ENCODE measurements at places on chromosomes 2 and 18.

DNA sequence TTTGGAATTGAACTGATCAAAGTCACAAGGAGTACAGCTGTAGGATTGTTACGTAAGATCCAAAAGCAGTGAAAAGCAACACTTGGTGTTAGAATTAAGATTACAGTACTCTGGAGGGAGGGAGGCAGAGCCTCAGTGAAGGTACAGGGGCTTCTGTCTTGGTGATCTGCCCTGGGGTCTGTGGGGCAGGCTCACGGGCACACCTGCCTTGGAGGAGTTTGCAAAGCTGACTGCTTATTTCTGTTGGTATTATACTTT lies 114.9 kb downstream of the NCK2 start:
- no peak for DNase-seq

GRCh38 chr2:99840831-99841230 lies 301.6 kb downstream of the AFF3 start:
- no peak for DNase-seq

DNA sequence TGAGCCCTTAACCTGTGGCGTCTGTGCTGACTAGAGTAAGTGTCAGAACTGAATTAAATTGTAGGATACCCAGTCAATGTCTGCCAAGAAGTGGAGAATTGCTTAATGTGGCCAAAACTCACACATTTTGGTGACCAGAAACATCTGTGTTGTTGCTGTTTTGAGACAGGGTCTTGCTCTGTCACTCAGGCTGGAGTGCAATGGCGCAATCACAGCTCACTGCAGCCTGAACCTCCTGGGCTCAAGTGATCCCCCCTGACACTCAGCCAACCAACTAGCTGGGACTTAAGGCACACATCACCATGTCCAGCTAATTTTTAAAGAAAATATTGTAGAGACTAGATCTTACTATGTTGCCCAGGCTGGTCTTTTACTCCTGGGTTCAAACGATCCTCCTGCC lies 34.4 kb upstream of the RTN4 start:
- DNase-seq, result no peak

DNA sequence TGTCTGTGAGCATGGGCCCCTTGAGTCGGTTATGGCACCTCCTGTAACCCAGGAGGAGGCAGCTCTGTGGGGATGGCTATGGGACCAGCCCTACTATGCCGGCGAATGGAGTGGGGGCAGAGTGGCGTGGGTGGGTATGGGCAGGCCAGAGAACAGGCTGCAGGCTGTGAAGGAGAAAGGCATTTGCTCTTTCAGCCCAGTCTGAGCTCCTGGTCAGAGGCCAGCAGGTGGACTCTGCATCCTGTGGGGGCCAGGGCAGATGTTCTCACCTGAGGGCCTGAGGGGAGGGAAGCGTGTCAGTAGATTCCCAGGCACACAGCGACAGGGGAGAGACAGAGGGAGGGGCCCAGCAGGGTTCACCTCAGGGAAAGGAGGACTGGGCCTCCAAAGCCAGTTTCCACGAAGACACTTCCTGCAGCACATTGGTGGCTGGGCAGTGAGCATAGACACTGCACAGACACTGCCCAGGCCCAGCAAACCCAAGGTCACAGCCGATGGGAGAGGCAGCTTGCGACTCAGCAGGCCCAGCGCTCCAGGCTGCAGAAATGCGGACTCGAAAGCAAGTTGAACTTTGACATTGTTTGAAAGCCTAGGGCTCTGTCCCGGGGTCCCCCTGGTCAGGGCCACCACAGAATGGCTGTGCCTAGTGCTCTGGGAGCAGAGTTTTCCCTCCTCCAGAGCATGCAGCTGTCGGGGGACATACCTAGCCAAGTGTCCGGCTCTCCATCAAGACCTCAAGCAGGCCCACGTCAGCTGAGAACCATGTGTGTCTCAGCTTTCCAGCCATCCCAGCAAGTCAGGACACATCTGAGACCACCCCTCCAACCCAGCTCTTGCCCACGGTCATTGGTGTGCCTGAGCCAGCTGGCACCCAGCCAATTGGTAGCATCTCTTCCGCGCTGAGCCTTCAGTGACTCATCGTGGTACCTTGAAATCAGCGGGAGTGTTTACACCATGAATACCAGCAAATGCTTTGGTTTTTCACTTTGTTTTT lies 53.8 kb downstream of the TGOLN2 start:
- DNase-seq, result peak; percentile 77

GRCh38 chr2:148721520-148721931 lies 77.0 kb downstream of the EPC2 start:
- DNase-seq, result peak; percentile 6

DNA sequence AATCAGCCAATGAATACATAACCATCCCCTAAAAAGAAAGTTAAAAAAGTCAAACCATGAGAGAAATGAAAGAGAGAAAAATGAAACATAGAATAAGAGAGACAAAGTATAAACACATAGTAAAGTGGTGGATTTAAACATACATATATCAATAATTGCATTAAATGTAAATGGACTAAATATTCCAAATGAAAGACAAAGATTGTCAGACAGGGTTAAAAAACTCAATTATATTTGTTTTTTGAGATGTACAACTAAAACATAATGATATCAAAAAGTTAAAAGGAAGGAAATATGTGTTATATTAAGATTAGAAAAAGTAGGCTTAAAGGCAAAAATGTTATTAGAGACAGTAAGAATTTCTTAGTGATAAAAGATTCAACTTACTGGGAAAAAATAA lies 83.8 kb upstream of the CELF4 start:
- DNase-seq, result no peak

GRCh38 chr18:47990981-47991380 lies 60.5 kb upstream of the SMAD2 start:
- DNase-seq, result no peak

DNA sequence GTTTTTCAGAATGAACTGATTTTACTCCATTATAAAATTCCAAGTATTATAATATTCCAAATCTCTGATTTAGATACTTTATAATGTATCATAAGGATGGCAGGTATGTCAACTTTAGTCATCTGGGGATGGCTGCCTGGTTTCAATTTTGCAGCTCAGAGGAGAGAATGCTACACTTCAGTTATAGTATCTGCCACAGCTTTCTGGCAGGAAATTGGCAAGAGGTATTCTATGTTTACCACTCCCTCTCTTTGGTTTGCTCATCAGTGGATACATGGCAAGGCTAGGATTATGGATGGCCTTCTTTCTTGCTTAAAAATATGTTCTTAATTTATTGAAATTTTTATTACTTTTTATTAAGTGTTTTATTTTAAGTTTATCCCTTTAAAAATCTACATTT lies 67.0 kb upstream of the TNFRSF11A start:
- DNase-seq, result no peak

GRCh38 chr2:62794791-62795190 lies 89.3 kb downstream of the EHBP1 start:
- peak; percentile 42 for DNase-seq

GRCh38 chr2:173680574-173680973 lies 284.6 kb downstream of the SP3 start:
- DNase-seq, result no peak

DNA sequence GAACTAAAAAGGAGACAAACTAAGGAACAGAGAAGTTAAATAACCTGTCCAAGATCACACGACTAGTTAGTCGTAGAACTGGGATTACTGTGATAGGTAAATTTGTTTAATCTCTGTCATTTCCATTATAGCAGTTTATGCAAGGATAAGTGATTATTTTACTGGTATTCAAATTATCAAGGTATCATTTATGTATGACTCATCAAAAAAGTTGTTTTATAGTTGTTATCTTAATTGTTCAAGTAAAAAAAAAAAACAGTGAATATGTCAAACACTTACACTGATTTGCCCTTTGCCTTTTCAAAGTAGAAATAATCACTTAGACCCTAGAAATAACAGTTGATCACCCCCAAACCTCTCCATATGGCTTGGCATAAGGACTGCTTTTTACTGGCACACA lies 173.6 kb downstream of the RIT2 start:
- no peak for DNase-seq

GRCh38 chr2:187853381-187853791 lies 299.2 kb upstream of the TFPI start:
- no peak for DNase-seq

GRCh38 chr2:230011617-230012016 lies 57.1 kb downstream of the SLC16A14 start:
- peak; percentile 46 for DNase-seq

GRCh38 chr2:85704800-85705679 lies 10.9 kb downstream of the GNLY start:
- no peak for DNase-seq

DNA sequence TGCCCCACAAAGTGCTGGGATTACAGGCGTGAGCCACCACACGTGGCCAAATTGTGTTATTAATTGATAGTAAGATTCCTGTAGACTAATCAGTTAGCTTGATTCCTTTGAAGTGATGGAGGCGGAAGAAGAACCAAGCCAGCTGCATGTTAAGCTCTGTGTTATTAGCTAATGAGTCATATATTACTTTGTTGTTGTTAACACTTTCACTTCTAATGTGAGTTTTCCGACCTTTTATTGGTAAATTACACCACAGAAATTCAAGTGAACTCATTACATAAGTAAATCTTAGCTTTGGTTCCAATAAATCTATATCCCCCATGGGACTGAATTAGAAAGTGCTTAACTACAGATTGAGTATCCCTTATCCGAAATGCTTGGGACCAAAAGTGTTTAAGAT lies 20.3 kb downstream of the CHMP1B start:
- DNase-seq, result no peak

- DNase-seq, result no peak
Measured at GRCh38 chr2:234198976-234199375, 148.5 kb downstream of the SPP2 start.

DNA sequence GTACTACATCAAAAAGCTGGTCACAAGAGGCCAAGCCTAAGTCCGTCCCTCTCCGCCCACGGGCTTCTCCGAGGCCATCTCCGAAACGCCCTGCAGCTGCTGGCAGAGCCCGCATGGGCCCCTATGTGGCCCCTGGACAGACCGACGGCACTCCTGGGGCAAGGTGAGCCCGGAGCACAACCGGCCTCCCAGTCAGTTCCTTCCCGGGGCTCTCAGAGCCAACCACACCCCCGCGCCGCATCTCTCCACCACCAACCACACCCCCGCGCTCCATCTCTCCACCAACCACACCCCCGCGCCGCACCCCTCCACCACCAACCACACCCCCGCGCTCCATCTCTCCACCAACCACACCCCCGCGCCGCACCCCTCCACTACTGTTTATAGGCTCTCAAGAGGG lies 93.5 kb downstream of the ZNF516 start:
- no peak for DNase-seq

DNA sequence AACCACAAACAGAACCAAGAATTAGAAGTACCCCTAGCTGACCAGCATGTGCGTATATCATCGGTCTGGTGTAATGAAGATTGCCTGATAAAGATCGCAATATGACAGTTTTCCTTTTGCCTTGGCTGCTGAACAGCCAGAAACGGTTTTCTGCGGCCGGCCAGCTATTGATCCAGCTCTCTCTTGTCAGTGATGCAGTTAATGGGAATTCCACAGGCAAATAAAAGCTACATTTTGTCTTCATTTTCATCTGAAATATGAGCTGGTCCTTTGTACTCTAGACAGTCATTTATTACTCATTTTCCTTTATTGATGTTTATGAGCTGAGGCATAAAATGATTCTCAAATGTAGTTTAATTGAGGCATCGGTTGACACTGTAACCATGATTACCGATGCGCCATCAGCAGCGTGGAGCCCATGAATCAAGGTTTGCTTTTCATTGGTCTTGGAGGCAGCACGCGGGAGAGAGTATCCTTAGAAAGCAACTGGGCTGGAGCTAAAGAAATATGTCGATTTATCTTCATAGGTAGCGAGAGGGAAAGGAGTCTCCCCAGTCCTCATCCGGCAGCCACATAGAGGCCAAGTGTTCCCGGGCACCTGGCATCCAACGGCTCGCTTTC lies 535.2 kb downstream of the GALR1 start:
- no peak for DNase-seq

- DNase-seq, result no peak
Measured at GRCh38 chr2:96489663-96490062, 15.5 kb downstream of the NEURL3 start.

DNA sequence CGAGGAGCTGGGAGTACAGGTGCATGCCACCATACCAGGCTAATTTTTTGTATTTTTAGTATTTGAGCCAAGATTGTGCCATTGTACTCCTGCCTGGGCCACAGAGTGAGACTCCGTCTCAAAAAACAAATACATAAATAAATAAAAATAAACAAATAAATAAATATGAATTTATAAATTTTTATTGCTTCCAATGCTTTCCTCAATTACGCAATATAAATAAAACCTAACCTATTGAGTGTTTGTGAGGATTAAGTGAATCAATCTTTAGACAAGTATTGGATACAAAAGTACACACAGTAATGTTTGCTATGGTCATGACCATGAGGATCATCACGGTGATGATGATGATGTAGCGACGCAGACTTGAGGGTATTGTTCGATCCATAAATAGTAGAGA lies 257.4 kb downstream of the ASXL3 start:
- no peak for DNase-seq

GRCh38 chr2:233565685-233566140 lies 869 bp downstream of the USP40 start:
- no peak for DNase-seq

GRCh38 chr18:22971038-22971437 lies 37.9 kb downstream of the RBBP8 start:
- no peak for DNase-seq

GRCh38 chr2:26526589-26526988 lies 48.7 kb upstream of the OTOF start:
- no peak for DNase-seq

DNA sequence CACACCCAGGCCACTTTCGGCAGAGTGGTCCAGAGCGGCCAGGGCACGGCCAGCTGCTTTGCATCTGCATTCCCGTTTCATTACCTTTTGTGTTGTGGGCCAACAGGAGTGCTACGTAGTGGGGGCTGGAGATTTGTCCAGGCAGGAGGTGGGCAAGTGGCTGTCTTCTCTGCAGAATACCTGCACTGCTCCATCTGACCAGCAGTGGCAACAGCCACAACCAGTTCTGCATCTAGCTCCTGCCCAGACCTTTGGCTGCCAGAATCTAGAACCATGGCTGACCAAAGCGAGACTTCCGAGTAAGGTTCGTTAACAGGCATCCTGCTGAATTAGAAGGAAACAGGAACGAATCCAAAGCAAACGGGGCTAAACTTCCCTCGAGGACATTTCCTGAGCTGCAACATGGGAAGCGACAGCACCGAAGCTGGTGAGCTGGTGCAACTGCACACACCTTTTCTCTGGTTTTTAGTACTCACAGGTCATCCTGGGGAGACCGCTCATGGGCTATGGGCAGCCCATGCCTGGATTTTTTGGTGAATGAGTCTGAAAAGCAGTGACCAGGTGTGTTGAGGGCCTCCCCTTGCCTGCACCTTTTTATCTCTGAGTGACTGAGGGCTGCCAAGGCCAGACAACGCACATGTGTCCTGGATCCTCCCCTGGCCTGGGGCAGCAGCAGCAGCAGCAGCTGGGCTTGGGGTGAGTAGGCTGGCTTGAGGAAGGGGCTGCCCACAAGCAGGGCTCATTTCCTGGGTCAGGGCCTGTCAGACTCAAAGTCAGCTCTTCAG lies 10.5 kb downstream of the GDF7 start:
- no peak for DNase-seq
